ENCODE measurements at places on chromosomes 3 and 15.

GRCh38 chr3:4778119-4778518, 201.1 kb upstream of the BHLHE40 start:
- no peak for DNase-seq

- peak; percentile 40 for DNase-seq
Measured at GRCh38 chr3:15440891-15441290, 13.5 kb downstream of the EAF1 start.

- DNase-seq: no peak
Measured at GRCh38 chr3:24523988-24524727, 29.5 kb upstream of the THRB start.

DNA sequence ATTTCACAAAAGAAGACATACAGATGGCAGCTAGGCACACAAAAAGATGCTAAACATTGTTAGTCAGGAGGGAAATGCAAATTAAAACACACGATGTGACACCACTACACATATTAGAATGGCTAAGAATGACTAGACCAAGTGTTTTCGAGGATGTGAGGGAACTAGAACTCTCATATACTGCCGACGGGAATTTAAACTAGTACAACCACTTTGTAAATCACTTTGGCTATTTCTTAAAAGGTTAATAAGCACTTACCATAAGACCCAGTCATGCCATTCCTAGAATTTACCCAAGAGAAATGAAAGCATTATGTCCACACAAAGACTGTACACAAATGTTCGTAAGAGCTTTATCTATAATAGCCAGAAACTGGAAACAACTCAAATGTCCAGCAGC, 5.6 kb downstream of the CEP70 start:
- DNase-seq: no peak

GRCh38 chr15:72751751-72752455, 31.7 kb downstream of the ADPGK start:
- DNase-seq: peak; percentile 48

DNA sequence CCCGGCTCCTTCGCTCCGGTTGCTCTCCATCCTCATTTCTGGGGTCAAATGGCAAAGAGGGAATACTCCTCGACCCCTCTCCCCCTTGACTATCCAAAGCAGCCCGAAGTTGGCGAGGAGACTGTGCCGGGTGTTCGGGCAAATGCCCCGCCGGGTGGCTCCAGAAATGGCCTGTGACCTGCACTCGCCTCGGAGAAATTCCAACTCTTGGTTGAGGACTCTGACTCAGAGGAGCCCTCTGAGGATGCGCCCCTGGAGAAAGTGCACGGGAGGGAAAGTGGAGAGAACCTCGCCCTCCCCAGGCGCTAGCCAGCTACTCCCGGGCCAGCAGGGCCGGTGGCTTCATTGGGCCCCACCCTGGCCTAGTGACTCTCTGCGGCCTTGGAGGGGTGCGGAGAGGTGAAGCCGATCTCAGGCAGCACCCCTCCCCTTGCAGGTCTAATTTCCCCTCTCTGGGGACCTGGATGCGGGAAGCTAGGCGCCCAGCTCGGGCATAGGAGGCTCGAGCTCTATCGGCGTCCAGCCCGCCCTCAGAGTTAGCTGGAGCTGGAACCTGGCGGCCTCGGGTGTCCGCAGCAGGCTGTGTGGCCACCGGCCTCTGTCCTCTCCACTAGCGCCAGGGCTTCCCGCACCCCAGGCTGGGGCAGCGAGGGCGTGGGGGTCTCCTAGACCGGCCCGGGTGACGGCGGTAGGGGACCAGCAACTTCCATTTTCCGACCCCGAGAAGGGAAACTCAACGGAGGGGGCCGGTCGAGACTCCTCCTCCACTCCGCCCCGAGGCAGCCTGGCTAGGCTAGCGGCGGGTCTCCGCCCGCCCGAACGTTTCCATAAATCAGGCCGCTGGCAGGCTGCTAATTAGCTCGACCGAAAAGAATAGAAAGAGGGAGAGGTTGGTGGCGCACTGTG, 29.4 kb downstream of the NR2F2 start:
- peak; percentile 51 for DNase-seq

DNA sequence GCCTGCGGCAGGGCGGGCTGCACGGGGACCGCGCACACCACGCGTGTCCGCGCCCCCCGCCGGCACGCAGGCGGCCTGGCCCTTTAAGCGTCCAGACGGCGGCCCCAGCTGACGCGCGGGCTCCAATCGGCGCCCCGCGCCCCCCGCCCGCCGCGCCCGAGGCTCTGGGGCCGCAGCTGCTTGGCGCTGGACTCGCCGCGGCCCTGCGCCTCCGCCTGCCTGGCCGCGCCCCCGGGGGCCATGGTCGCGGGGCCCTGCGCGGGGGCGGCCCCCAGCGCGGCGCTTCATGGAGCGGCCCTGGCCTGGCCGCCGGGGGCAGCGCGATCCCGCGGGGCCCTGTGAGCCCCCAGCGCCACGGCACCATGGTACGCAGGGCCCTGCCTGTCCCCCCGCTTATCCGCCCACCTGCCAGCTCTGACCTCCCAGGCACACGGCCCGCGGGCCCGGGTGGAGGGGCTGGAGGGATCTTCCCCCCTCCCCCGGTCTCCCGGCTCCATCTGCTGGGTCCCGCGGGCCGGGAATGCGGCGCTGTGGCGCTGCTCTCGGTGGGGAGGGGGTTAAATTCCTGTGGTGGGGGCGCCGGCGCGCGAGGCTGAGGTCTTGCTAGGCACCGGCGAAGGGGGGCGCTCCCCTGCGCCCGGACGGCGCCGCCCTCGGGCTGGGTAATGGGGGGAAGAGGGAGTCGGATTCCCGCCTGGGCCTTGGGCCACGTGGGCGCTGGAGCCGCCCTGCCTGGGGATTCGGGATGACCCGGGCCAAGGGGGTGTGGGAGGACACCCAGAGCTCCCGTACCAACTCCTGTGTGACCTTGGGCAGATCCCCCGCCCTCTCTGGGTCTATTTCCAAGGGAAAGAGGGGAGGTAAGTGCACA, 1.1 kb downstream of the ZBTB47 start:
- DNase-seq: peak; percentile 55

DNA sequence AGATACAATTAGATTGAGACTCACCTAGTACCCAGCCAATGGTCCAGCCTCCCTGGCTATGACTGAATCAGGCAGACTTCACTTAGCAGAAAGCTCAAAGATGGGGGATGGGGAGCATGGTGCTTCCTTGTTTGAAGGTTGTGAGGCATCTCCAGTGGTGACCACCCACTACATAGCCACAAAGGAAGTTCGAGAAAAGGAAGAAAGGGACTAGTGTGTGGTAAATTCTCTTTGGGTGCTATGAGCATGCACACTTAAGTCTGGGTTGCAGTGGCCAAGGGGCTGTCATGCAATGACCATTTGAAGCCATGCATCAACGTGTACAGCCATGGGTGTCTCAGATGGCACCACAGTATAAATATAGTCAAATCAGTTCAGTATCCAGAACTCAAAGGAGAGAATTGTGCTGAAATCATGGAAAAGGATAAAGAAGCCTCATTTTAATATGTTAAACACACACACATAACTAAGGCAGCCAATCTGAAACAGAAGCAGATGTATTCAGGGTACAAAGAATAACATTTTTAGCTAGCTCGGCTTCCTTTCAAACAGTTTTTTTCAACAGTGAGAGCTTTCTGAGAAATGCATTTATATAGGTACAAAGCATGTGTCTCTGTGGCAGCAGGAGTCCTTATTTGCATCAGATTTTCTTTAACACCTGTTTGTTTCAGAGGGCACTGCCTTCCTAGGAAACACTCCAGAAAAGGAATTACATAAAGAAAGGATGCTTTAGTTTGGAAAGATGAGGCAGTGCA, 275.5 kb downstream of the GAP43 start:
- no peak for DNase-seq

- DNase-seq: peak; percentile 89
Measured at GRCh38 chr3:66593978-66594377, 93.2 kb upstream of the LRIG1 start.

- no peak for DNase-seq
Measured at GRCh38 chr3:34779092-34779491, 860.2 kb upstream of the ARPP21 start.

GRCh38 chr3:187077537-187077936, 61.8 kb downstream of the RPL39L start:
- no peak for DNase-seq

DNA sequence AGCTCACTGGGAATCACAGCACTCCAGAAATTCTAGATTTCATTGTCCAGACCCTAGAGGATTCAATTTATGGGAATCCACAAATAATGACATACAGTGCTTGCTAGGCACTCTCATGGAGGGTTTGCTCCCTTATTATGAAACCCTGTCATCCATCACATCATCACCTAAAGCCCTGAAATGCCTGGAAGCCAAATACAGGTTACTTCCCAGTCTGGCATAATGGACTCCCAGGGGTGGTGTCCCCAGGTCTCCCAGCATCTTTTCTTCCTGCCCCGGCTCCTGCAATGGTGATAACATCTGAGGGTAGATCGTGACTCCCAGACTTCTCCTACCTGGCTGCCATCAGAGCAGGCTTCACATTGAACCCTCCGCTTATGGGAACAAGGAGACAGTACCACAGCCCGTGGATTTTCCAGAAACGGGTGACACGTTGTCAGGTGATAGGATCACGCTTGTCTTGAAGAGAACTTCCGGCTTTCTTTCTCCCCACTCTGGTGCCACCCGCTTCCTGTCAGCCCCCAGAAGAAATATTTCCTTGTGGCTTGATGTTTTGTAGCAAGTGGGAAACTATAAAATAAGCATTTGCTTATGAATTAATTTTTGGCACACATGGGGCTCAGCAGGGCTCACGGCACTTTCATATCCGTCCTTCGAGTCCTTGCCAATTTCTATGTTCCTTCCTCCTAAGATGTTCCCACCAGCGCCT, 238.7 kb upstream of the BHLHE40 start:
- DNase-seq: no peak

DNA sequence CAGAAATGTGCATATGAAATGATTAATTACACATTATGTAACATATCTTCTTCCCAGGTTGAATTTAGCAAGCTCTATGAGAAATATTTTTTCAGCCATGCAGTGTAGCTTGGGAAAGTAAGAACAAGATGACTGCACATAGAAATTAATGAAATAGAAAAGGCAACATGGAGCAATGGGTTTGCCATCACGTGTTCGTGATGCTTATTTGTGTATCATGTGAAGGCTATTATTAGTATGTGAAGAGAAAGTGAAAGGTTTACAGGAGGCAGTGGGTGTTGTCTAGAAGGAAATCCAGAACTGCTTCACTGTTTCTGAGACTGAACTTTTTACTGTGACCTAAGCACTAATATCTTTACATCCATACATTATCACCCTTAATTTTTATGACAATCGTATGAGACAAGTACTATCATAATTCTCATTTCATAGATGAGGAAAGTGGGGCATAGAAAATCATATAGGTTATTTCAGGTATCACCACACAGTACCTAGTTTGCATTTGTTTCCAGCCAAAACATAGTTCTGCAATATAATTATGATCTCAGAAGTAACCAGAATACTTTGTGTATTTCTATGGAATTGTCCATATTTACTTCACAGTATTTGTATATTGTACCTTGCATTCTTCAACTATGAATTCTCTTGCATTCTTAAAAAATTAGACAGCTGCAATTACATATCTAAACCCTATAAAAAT, 14.9 kb downstream of the SERPINI1 start:
- DNase-seq: peak; percentile 13

- no peak for DNase-seq
Measured at GRCh38 chr3:87335931-87336330, 59.5 kb upstream of the POU1F1 start.

DNA sequence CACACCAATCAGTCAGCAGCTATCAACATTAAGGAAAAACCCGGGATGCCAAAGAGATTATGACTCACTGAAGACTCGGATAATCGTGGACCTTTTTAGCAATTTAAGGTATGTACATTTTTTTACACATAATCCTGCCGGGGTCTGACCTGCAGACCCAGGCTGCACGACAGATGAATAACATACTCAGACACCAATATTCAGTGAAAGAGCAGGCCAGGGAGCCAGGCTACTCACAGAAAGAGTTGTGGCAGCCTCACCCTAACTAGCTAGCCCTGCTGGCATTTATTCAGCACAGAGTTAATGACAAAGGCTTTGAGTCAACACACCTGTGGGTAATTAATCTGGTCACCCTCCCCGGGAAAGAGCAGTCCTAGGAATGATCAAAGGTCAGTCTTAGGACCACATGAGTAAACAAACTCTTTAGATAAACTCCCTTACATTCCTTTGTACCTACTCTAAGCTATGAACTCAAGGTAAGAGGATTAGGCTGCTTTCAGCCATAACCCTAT, 727.5 kb downstream of the TBL1XR1 start:
- peak; percentile 17 for DNase-seq

GRCh38 chr3:73624017-73624820, 522 bp downstream of the PDZRN3 start:
- DNase-seq: peak; percentile 74

DNA sequence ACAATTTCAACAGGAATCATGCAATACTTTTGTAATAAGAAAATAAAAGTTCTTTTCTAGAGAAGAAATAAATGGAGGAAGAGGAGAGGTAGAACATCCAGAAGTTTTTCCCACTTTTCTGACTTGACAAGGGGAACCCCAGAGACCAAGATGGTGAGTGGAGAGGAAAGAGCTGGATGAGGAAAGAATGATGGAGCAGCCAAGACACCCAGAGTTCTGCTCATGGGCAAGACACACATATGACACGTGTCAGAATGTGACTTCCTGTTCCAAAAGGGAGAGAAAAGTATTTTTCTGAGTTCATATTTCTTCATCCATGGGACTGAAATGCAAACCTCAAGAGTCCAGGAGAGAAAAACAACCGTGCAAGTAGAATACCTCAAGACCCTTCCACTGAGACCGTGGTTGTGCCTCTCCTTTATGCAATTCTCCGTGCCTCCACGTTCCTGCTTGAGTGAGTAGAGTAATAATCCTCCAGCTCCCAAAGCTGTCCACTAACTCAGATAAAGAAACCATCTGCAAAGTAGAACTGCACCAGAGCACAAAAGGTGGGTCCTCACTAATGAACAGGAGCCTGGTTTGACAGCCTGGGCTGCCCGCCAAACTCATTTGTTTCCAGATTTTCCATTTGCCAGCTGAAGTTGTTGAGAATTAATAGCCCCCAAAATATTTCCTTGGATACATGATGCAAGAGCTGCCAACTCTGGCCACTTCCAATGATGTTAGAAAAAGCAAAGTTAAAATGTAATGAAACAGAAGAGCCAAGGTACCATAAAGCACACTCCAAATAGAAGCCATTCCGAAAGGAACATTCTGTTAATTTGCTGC, 272.6 kb upstream of the IGF1R start:
- DNase-seq: no peak

DNA sequence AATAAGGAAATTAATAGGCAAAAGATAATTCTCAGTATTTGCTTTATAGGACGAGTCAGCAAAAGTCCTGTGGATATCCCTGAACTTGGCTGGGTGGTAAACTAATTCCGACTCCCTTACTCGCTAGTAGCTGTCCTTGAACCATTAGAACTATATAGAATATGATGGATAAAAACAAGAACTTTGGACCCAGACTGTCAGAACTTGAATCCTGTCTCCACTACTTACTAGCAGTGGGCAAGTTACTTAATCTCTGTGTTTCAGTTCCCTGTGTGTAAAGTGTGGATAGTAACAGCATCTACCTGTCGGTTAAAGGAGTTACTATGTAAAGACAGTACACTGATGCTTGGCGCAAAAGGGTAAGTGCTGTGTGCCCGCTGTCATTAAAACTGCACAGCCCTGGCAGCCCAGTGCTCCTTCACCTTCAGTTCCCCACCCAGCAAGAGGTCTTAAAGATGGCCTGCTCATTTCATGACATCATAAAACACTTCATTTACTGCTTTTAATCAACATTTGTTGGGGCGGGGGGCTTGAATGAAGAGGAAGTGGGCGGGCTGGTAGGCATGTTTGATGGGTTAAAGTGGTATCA, 7.3 kb downstream of the TPM1 start:
- DNase-seq: no peak
